ENCODE measurements at places on chromosomes 6 and 20.

DNA sequence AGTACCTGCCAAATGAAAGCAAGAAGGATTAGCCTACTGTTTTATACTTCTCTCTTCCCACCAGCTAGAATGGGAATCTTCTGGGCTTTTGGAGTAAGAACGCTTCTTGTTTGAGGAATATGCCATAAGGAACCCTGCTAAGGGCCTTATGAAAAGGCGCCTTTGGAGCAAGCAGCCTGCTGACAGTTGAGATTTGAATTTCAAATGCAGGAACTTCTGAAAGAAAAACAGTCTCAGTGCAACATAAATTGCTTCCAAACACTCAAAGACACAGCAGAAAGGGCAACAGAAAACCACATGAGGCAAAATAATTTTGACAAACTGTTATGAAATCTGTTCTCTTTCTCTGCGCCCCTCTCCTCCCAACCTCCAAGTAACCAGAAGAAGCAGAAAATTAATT, 149.4 kb upstream of the B3GAT2 start:
- DNase-seq: no peak

GRCh38 chr6:131758920-131759319, 48.1 kb upstream of the CTAGE9 start:
- no peak for DNase-seq

DNA sequence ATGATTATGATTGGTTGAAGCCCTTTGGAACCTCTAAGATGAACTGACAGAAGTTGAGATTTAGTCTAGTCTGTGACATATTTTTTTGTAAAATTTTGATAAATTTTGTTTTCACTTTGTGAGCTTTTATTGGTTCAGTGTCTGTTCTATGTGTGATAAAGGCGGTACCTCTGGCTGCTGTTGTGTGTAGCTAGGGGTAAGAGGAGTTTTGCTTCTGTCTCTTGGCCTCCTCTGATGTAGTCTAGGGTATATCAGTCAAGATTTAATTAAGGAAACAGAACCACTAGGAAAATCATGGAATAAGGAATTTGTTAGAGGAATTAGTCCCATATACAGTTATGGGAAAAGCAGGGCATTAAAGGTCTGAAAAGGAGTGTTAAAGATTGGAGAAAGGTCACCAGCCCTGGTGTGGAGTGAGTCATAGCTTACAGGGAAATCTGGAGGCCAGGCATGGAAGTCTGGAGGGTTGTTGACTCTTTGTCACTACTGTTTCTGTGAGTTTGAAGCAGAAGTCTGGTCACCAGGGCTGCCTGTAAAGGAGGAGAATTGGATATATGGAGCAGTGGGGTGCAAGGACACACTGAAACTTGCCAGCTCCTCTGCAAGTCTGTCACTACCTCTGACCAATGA, 28.5 kb downstream of the CDC5L start:
- DNase-seq: no peak

GRCh38 chr6:44269178-44269920, 901 bp upstream of the TMEM151B start:
- no peak for DNase-seq

- no peak for DNase-seq
Observed at GRCh38 chr6:11397622-11398450, 139.7 kb upstream of the TMEM170B start.

- no peak for DNase-seq
Observed at GRCh38 chr6:50091641-50092040, 41.9 kb upstream of the DEFB112 start.

DNA sequence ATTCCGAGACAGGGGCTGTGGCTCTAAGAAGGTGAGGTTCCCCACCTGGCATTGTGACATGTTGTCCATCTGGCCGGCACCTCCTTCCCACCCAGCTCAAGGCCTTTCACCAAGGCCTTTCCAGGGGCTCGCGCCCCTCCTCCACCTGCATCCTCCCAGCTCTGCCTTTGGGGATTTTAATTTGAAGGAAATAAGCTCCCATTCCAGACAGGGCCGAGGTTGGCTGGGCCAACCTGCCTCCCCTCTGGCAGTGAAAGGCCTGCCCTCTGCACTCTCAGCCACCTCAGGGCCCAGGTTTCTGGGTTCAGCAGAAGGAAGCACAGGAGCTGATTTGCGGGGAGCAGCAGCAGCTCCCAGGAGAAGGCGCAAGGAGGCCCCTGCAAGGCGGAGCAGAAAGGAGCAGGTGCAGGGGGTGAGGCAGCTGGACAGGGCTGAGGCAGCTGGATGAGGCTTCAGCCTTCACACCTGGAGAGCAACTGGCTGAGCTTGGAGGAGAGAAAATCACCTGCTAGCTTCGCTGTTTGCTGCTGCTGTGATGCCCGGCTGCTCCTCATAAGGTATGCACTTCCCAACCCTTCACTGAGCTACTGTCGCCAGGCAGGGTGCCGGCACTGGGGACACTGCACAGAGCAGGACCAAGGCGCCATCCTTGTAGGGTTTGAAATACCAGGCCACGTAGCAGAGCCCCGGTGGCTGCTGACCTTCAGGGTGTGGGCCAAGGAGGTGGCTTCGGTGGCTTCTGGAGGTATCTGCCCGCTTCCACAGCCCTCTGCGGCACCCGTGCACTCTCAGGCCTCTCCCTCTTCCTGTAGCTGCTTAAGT, 147.0 kb downstream of the SYNDIG1 start:
- DNase-seq: no peak

DNA sequence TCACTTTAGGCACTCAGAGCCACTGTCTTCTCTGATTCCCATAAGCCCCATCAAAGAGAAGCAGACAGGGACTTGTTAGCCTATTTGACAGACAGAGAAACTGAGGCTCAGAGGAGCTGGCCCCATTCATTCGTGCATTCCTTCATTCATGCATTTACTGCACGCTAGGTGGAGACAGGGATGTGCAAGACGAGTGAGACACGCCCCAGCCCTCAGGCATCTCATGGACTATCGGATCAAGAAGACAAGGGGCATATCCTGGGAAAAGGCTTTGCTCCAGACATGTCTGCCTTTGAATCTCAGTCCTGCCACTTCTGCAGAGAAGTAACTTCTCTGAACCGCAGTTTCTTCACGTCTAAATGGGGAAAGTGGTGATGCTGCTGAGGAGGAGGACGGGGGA, 54.1 kb downstream of the BPIFB1 start:
- DNase-seq: no peak

DNA sequence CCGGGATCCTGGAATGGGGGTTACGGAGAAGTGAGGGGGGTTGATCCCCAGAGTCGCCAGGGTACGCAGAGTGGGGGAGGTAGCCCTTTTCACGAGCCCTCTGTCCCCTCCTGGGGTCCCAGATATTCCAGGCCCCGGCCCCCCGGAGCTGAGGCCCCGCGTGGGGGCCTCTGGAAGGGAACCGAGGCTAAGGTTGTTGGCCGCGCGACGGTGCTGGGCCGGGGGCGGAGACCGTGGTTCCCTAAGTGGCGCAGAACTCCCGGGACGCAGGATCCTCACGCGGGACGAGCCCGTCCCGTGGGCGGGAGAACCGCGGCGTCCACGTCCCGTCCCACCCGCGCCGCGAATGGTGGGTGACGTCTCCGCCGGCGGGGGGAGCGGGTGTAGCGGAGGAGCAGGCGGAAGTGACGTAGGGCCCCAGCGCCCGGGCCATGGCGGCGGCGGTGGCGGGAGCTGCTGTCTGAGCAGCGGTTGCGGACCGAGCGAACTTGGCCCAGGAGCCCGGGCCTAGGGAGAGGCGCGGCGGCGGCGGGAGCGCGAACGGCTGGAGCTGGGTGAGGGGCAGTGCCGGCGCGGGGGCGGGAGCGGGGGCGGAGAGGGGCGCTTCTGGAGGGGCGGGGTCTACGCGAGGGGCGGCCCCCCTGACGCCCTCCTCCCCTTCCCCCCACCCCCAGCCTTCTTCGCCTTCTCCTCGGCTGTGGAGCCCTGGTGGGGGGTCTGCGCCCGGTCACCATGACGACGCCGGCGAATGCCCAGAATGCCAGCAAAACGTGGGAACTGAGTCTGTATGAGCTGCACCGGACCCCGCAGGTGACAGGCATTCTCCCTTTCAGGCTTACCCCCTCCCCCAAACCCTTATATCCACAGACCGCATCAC, at the start of gene RING1:
TSS of gene RING1 (plus strand) at position 410 of the 877 bp plus-strand sequence. CDS start at position 733, 323 bp downstream.
- peak; percentile 71 for DNase-seq

- DNase-seq: no peak
Observed at GRCh38 chr6:7108964-7109836, 1.4 kb downstream of the RREB1 start.

DNA sequence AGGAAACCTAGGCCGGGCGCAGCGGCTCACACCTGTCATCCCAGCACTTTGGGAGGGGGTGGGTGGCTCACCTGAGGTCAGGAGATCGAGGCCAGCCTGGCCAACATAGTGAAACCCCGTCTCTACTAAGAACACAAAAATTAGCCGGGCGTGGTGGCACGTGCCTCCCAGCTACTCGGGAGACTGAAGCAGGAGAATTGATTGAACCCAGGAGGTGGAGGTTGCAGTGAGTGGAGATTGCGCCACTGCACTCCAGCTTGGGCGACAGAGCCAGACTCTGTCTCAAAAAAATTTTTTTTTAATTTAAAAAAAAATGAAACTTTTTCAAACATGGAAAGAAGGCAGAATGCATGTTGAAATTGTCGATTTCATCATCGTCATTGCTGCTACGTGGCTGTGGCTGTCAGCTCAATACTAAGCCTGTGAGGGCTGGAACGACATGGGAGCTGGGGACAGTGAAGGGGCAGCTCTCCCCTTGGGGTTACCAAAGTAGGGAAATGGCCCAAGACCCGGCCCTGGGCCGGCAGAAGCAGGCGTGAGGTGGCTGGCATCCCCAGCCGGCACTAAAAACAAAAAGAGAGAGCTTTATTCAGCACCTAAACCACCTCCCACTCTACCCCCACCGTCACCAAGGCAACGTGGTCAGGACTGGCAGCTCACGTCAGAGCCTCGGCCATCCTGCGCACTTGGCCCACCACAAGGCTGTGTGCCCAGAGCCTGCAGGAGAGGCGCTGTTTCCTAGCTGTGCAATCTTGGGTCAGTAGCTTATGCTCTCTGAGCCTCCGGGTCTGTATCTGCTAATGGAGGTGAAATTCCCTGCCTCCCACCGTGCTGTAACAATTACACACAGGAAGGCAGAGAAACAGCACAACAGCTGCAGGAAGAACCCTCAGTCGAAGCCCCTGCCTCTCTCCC, 30.8 kb downstream of the AGPAT4 start:
- no peak for DNase-seq

GRCh38 chr6:170233286-170234205, 57.3 kb downstream of the DLL1 start:
- no peak for DNase-seq

DNA sequence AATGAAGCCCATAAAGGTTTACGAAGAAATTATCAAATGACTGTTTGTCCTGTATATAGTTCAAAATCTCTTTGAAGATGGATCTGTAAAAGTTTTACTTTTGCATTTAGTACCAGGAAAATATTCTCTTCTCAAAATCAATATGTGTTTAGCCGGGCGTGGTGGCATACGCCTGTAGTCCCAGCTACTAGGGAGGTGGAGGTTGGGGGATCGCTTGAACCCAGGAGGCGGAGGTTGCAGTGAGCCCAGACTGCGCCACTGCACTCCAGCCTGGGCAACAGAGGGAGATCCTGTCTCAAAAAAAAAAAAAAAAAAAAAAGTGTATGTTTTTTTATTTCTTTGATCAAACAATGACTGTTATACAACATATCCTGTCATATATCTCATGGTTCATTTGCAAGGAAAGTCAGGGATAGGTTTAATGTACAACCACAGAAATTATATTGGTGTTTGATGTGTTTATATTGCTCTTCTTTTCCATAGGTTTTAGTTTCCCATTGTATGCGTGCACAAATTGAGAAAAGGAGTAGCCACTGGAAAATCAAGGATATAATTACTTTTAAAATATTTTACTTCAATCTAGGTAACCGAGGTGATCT, 40.1 kb downstream of the SOX4 start:
- no peak for DNase-seq

- no peak for DNase-seq
Observed at GRCh38 chr20:24469894-24470745, 691 bp downstream of the SYNDIG1 start.

DNA sequence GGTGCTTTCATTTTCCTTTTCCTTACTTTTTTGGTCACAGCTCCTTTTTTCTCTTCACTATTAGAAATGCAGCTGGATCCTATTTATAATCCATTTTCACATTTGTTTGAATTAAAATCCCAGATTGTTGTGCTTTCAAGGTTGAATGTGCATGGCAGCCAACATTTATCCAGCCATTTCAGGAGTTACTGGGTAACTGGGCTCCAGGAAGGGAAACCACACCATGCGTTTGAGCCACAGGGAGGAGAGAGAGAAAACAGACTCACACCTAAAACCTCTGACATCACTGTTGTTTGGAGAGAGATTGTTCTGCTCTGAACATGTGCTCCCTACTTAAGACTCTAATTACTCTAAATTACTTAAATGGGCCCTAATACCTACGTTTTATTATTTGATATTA, 173.4 kb downstream of the BMP2 start:
- no peak for DNase-seq

- no peak for DNase-seq
Observed at GRCh38 chr20:5931411-5931810, 18.9 kb downstream of the TRMT6 start.

- DNase-seq: no peak
Observed at GRCh38 chr20:13857304-13857703, 72.5 kb downstream of the NDUFAF5 start.

DNA sequence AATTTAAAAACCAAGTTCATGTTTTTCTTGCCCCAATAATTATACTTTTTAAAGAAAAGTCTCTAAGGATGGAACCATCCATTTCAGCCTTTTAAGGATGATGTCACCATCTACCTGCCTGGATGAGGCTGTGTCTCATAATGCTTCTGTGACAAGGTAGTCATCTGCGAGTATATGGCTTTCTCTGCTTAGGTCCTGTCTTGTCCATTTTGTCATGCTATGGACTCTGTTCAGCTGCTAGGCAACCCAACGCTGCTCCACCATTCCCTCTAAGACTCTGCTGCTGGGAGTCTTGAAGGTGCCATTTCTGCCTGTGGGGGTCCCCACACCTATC, 459.8 kb upstream of the RUNX2 start:
- DNase-seq: no peak

DNA sequence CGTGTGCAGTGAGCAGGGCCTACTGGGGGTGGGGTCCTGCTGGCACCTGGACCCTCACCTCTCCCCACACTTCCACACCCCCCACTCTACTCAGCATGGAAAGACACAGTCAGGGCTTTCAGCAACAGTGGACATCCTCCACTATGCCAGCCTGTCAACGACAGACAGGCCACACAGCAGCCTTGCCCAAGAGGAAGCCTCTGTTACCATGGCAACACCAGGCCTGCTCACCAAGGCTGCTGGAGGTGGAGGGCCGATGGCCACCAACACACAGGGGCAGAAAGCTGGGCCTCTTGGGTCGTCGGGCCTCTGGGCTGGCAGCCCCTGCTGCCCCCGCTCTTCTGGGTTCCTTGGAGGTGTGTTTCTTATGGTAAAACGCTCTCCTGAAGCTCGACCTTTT, 13.6 kb downstream of the BNIP5 start:
- DNase-seq: no peak

DNA sequence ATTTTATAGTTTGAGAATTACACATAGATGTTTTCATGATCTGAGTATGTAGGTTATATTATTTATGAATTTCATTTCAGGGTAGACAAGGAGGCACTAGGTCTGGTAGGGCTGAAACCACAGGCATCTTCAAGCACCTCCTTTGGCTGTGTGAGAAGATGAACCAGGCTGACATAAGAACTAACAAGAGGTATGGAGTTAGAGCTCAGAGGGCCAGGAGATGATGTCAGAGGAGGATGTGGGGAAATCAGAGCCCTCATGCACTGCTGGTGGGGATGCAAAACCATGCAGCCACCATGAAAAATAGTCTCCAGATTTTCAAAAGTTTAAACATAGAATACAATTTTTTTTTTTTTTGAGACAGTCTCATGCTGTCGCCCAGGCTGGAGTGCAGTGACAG, 13.6 kb upstream of the RIPOR3 start:
- DNase-seq: no peak
